Small intestine (tissue), 16 donors: ENCODE measurements at places on chromosomes 7 and 10. TPM values are rescaled to one million over a fixed set of nuclear protein-coding genes. Genes with fewer than 3 reads are reported as not detected.

GRCh38 chr10:114393482-114393881 is 10.8 kb downstream of the AFAP1L2 start:
- no peaks in the 10 kb centered on the region for H3K4me1 ChIP-seq
- no peaks in the 10 kb centered on the region for H3K36me3 ChIP-seq
- H3K4me3 ChIP-seq = no peak overlapping the region
- no peak overlapping the region for H3K27ac ChIP-seq

DNA sequence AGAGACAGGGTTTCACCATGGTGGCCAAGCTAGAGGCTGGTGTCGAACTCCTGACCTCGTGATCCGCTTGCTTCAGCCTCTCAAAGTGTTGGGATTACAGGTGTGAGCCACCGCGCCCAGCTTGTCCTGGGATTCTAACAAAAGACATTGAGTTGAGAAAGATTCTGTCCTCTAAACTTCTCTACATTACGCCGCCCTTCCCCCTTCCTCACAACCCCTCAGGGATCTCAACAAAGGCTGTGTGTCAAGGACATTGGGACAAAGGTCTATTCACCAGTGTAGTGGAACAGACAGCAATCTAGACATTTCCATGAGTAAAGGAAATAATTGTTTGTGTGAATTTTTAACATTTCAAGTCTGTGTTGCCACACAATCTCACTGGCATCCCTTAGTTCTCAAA is 68.8 kb upstream of the KIF5B start:
- no peak overlapping the region for H3K4me3 ChIP-seq
- H3K36me3 ChIP-seq = no peaks in the 10 kb centered on the region
- no peaks in the 10 kb centered on the region for H3K27me3 ChIP-seq

DNA sequence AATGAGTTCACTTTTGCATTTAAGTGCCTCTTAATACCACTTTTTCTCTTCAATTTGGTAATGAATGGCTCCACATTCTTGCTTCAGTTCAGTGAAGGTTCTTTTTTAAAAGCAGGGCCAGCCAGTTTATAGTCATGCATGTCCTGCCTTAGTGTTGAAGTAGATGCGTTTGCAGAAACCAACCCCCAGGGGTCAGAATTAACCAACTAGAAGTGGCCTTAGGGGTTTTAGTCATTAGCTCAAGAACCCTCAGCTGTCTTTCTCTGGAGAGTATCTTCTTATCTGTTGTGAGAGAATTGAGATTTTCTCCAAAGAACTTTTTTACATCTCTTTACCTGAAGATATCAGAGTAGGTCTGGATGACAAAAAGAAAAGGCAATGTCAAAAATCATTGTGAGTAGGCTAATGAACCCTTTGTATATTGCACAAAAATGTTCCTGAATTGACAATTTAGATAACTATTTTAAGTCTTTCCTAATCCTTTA is 82.2 kb downstream of the PIK3CG start:
- DNase-seq = peak; percentile 55
- no peak overlapping the region for H3K27ac ChIP-seq
- H3K4me3 ChIP-seq = no peak overlapping the region

DNA sequence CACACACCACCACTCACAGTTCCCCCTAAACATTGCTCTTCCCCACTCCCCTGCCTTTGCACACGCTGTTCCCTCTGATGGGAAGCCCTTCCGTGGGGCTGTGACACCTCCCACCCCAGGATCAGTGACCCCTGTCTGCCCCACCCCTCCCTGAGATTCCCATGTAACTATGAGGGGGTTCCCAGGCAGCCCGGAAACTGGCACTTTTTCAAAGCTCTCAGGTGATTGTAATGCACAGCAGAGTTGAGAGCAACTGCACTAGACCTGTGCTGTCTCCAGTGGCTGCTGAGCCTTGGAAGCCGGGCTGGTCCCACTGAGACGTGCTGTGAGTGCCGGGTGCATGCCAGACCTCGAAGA is 29.8 kb downstream of the GPRIN2 start:
- DNase-seq = no peak
- no peak overlapping the region for H3K4me3 ChIP-seq

The MEIG1 gene
- polyA plus RNA-seq = not detected
